H1 (cell line): ENCODE measurements at places on chromosomes 7 and 10. TPM values are rescaled to one million over a fixed set of nuclear protein-coding genes. Genes with fewer than 3 reads are reported as not detected.

The SDK1 gene
- 7.2 and 7.3 TPM in 2 replicates for total RNA-seq

The RADIL gene
- 5.0 and 5.4 TPM in 2 replicates for total RNA-seq

The PCDH15 gene
- 0.15 TPM in 1 of 2 replicates, not detected in the other for total RNA-seq

The PLA2G12B gene
- total RNA-seq = not detected in 2 replicates

The OR6B1 gene
- total RNA-seq = not detected in 2 replicates

The RBP3 gene
- not detected in 2 replicates for total RNA-seq

The BCAP29 gene
- total RNA-seq = 18.1 and 18.2 TPM in 2 replicates

The VAX1 gene
- total RNA-seq = not detected in 2 replicates

The CHCHD2 gene
- 112 and 120 TPM in 2 replicates for total RNA-seq

The NACAD gene
- total RNA-seq = 6.0 and 6.4 TPM in 2 replicates

The UCMA gene
- total RNA-seq = 4.1 and 4.6 TPM in 2 replicates

The AKR1B15 gene
- 0.25 and 0.47 TPM in 2 replicates for total RNA-seq

The MEST gene
- total RNA-seq = 269 and 283 TPM in 2 replicates

The CREB5 gene
- 2.6 and 2.7 TPM in 2 replicates for total RNA-seq

The MCM10 gene
- total RNA-seq = 59.0 and 60.3 TPM in 2 replicates

The RHEB gene
- total RNA-seq = 119 and 132 TPM in 2 replicates

The EN2 gene
- total RNA-seq = not detected in 2 replicates

The FBXL13 gene
- total RNA-seq = 1.2 and 2.8 TPM in 2 replicates

The PTTG1IP2 gene
- total RNA-seq = not detected in 2 replicates

The TMEM273 gene
- not detected in 2 replicates for total RNA-seq

The RASA4B gene
- total RNA-seq = 2.6 and 3.4 TPM in 2 replicates

The EBLN1 gene
- not detected in 2 replicates for total RNA-seq

The DNA2 gene
- total RNA-seq = 55.6 and 57.9 TPM in 2 replicates

The FGFBP3 gene
- total RNA-seq = 115 and 120 TPM in 2 replicates

The GNG11 gene
- 1.3 TPM in 2 replicates for total RNA-seq

The TPST1 gene
- 14.9 and 18.4 TPM in 2 replicates for total RNA-seq

The CPN1 gene
- 0.15 TPM in 1 of 2 replicates, not detected in the other for total RNA-seq

The COL28A1 gene
- total RNA-seq = 0.22 and 0.44 TPM in 2 replicates

The ANKRD2 gene
- total RNA-seq = not detected in 2 replicates

The PIP gene
- total RNA-seq = not detected in 2 replicates

The AGAP9 gene
- total RNA-seq = 7.2 and 7.7 TPM in 2 replicates

The DDC gene
- total RNA-seq = not detected in 2 replicates

The SGCE gene
- 22.2 and 25.0 TPM in 2 replicates for total RNA-seq

The CFAP43 gene
- total RNA-seq = 0.11 and 0.23 TPM in 2 replicates

The POMZP3 gene
- total RNA-seq = 6.2 and 9.0 TPM in 2 replicates

The TMEM196 gene
- 0.07 and 0.33 TPM in 2 replicates for total RNA-seq

The KCND2 gene
- total RNA-seq = 7.3 and 7.7 TPM in 2 replicates

The AKR1C8 gene
- not detected in 2 replicates for total RNA-seq

The CUTC gene
- total RNA-seq = 25.6 and 27.2 TPM in 2 replicates

The LRGUK gene
- 2.4 and 3.6 TPM in 2 replicates for total RNA-seq

The AEBP1 gene
- 39.4 and 41.2 TPM in 2 replicates for total RNA-seq
